ENCODE measurements at places on chromosomes 5 and 9.

- no peak for DNase-seq
Measured at GRCh38 chr5:2899311-2899710, 147.8 kb upstream of the IRX2 start.

DNA sequence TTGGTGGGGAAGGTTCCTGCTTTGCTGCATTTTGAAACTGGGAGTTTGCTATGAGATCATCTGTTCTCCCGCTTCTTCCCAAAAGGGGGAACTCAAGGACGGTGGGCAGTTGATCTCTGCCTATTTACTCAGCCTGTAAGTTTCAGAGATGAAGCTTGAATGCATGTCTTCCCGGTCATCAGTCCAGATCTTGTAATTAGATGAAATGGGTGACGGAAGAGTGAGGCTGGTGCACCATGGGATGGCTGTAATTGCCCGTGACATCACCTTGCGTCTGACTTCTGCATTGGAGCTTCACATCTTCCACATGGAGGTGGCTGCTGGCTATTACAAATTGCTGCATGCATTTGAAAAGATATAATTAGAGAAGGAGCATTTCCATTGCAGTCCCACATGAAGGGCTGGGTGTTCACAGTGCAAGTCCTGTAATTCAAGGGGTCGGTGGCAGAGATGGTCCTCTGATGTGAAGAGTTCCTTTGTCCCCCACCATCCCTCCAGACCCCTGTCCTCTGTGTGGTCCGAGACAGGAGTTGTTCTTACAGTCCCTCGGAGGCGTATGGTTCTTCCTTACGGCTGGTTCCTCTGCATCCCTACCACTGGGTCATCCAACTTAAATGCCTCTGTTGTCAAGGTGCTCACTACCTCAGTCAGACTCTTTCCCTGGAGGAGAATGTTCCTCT lies 72.9 kb downstream of the ZNF618 start:
- DNase-seq: no peak

DNA sequence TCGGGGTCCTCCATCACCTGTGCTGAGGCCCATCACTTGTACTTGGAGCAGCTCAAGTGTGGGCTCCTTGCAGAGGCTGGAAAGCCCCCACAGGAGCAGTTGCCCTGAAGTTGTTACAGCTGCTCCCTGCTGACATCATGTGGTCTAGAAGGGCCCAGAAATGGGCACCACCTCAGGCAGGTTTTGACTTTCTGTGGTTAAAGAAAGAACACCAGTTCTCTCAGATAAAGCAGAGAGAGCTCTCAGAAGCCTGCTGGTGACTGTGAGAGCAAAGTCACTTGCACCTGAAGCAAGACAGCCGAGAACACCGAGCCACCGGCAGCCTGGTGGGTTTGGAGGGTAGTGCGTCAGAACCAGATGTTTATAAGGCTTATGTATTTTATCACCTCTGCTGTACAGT lies 70.4 kb downstream of the MVB12B start:
- DNase-seq: peak; percentile 74

DNA sequence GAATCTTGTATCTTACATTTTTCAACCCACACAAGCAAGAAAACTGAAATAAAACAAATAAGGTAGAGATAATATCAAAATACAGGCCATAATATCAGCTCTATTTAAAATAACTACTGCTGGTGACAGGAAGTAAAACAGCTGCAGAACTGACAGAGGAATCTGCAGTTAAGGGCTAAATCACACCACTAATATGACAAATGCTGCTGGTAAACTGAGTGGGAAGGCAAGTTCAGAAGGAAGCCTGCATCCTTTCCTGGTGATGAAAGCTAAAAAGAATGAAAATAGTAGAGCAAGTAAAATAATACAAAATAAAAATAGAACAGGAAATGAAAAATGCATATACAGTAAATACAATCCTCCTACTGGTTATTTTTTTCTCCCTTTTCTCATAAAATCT lies 1293.7 kb upstream of the C9orf72 start:
- DNase-seq: no peak

GRCh38 chr5:1975898-1976765 lies 93.4 kb upstream of the IRX4 start:
- no peak for DNase-seq

DNA sequence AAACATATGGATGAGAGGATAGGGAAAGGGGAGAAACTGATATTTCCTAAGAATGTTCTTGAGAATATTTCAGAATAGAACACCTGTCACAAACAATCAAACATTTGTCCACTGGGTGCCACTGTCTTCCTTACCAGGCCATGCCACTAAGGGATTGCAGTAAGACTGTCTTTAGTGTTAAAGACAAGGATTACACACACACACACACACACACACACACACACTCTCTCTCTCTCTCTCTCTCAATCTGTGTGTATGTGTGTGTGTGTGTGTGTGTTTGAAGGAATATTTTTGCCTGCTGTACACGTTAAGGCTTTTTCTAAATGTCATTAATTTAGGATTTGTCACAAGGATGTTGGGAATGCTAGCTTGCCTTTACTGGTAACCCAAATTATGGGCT lies 54.4 kb downstream of the CCDC192 start:
- DNase-seq: peak; percentile 33
